ENCODE measurements at places on chromosomes 11 and 22. TPM values are rescaled to one million over a fixed set of nuclear protein-coding genes. Genes with fewer than 3 reads are reported as not detected.

The WT1 gene
- not detected for total RNA-seq

The FAM180B gene
- 0.15 TPM for total RNA-seq

The SLC43A1 gene
- 12.9 TPM for total RNA-seq

The LIF gene
- total RNA-seq = 211 TPM

The CD44 gene
- total RNA-seq = 356 TPM

The LRRC55 gene
- not detected for total RNA-seq

The TMEM121B gene
- total RNA-seq = 0.24 TPM

The DDI1 gene
- not detected for total RNA-seq

The OR52H1 gene
- total RNA-seq = 0.20 TPM

The MAPK8IP2 gene
- total RNA-seq = 0.17 TPM

The KCNK4 gene
- total RNA-seq = not detected

The MS4A3 gene
- not detected for total RNA-seq

The GRIK4 gene
- total RNA-seq = not detected

The OR5A1 gene
- not detected for total RNA-seq

The MYBPC3 gene
- total RNA-seq = not detected

The CYTH4 gene
- 160 TPM for total RNA-seq

The ZNF214 gene
- total RNA-seq = not detected

The CDC42BPG gene
- 0.42 TPM for total RNA-seq

The SERPIND1 gene
- not detected for total RNA-seq

The OSBP2 gene
- total RNA-seq = 4.1 TPM

The TTC9C gene
- 51.5 TPM for total RNA-seq

The TRABD gene
- 124 TPM for total RNA-seq

The KIRREL3 gene
- not detected for total RNA-seq

The HMBS gene
- 24.6 TPM for total RNA-seq

The CTSC gene
- total RNA-seq = 235 TPM

The SNX32 gene
- 2.3 TPM for total RNA-seq

The CRY2 gene
- total RNA-seq = 27.9 TPM

The IFT27 gene
- 28.4 TPM for total RNA-seq

The PKP3 gene
- not detected for total RNA-seq

The KRTAP5-1 gene
- total RNA-seq = not detected

The SOX6 gene
- 0.17 TPM for total RNA-seq

The NLRP6 gene
- 11.7 TPM for total RNA-seq

The ANGPTL5 gene
- total RNA-seq = not detected

The ANO5 gene
- 0.07 TPM for total RNA-seq

The OR5B12 gene
- not detected for total RNA-seq

The HOATZ gene
- total RNA-seq = not detected

The OR2D2 gene
- total RNA-seq = 0.20 TPM

The TMPRSS4 gene
- total RNA-seq = not detected

The ZNF70 gene
- total RNA-seq = 2.8 TPM

The CHRDL2 gene
- not detected for total RNA-seq

The PPFIA1 gene
- total RNA-seq = 43.5 TPM

The OR51B5 gene
- not detected for total RNA-seq

The KCNQ1 gene
- 16.9 TPM for total RNA-seq

The ACRV1 gene
- not detected for total RNA-seq

The DUSP8 gene
- total RNA-seq = 1.3 TPM

The TENM4 gene
- 0.02 TPM for total RNA-seq

The HNRNPUL2 gene
- 64.3 TPM for total RNA-seq

The SEPTIN3 gene
- total RNA-seq = 7.2 TPM

The FREY1 gene
- 2.7 TPM for total RNA-seq

The EPS8L2 gene
- total RNA-seq = 12.9 TPM

The UCP2 gene
- total RNA-seq = 494 TPM

The MRGPRF gene
- total RNA-seq = not detected

The IGLL1 gene
- total RNA-seq = not detected

The PPP6R2 gene
- total RNA-seq = 60.8 TPM

The OR4X2 gene
- not detected for total RNA-seq
